ENCODE measurements at places on chromosomes 4 and X.

DNA sequence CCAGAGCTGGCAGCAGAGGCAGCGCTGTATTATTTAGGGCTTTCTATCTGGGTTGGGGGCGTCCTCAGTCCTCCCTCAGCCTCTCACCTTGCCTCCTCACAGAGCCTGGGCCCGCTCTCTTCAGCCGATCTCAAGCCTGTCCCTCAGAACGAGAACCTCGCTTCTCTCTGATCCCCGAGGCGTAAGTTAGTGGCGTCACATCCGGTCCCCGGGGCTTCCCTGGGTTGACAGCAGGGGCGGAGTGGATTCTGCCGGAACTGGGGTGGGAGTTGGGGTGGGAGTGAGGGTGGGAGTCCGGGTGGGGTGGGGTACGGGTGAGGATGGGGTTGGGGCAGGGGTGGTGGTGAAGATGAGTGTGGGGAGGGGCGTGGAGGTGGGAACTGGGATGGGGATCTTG, at the start of gene MAGEA10:
Gene MAGEA10, minus strand, starts transcription at position 190 of the 397 bp plus-strand sequence. CDS start 2,957 bp downstream, outside the sequence.
- H3K36me3 ChIP-seq, result peaks cover 3% of the 10 kb centered on the region
- H3K4me3 ChIP-seq, result no peak within 1 kb of the TSS
- H3K4me1 ChIP-seq, result no peaks in the 10 kb centered on the region
- no peaks in the 10 kb centered on the region for H3K27me3 ChIP-seq

GRCh38 chr4:9691238-9692065, 90.0 kb upstream of the DRD5 start:
- no peaks in the 10 kb centered on the region for H3K36me3 ChIP-seq
- peak; percentile 99 for DNase-seq
- H3K4me3 ChIP-seq, result peak overlapping the region; percentile 80
- no peak overlapping the region for H3K27ac ChIP-seq
- no peaks in the 10 kb centered on the region for H3K27me3 ChIP-seq

DNA sequence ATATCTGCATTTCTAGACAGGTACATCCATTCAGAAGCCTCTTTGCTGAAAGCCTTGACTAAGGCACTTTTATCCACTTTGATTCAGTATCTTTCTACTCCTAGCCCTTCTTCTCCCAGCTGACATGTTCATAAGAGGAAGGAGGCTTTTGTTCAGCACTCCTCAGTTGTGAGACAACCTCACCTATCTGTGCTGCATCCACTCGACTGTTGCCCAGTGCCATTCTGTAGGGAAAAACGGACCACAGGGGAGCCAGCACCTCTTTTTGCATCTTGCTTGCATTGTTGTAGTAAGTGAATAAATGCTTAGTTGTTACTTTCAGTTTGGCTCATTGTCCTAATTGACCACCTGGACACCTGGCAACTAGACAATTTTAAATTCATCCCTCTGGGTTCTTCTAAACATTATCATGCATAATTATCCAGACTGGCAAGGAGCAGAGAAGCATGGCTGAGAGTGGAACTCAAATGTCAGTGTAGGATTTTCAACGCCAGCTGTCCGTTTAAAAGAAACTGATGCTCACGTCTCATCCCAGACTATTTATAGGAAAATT, 83.8 kb upstream of the BOD1L1 start:
- DNase-seq, result no peak
- H3K27ac ChIP-seq, result no peak overlapping the region
- no peak overlapping the region for H3K4me3 ChIP-seq
- no peaks in the 10 kb centered on the region for H3K4me1 ChIP-seq

DNA sequence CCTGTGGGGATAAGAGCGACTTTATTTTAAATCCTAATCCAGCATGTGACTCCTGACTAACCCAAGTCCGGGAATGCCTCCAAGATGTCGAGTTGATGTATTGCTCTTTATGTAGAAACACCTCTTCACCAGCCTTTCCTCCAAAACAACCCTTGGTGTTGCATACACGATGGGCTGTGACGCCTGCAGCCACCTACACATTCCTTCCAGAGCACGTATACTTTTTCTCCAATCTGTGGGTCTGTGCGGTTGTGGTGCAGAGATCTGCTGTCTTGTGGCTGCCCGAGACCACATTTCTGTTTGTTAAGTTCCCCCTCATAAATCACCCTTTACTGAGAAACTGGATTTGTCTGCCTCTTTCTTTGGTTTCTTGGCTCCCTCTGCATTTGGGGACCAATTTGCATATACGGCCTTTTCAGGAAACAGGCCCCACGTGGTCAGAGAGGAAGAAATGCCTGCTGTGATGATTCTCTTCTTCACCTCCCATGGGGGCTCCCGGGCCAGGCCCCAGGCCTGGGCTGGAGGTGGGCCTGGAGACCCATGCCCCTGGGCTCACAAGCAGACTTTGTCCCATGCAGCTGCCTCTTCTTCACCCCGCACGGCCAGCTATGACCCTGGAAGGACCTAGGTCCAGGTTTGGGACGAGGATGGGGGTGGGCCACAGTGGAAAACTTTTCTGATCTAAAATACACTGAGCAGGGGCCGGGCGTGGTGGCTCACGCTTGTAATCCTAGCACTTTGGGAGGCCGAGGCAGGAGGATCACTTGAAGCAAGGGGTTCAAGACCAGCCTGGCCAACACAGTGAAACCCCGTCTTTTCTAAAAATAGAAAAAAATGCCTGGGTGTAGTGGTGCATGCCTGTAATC, 21.4 kb upstream of the AFAP1 start:
- H3K27me3 ChIP-seq, result no peaks in the 10 kb centered on the region
- no peak for DNase-seq
- no peak overlapping the region for H3K27ac ChIP-seq

DNA sequence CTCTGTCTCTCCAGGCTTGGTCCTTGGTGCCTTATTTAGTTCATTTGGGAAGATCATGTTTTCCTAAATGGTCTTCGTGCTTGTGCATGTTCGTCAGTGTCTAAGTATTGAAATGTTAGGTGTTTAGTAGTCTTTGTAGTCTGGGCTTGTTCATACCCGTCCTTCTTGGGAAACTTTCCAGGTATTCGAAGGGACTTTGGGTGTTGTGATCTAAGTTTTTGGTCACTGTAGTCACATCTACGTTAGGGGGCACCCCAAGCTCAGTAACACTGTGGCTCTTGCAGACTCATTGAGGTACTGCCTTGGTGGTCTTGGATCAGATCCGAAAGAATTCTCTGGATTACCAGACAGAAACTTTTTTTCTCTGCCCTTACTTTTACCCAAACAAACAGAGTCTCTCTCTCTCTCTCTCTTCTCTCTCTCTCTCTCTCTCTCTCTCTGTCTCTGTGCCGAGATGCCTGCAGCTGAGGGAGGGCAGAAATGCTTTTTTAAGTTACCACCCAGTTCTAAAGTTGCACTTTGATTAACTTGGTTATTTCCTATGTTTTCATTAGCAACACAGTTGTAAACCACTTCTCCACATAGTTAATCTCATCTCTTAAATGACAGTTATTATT, 67.6 kb upstream of the SLC7A3 start:
- H3K27ac ChIP-seq, result no peak overlapping the region
- DNase-seq, result peak; percentile 40
- no peak overlapping the region for H3K4me3 ChIP-seq
- no peaks in the 10 kb centered on the region for H3K4me1 ChIP-seq
- H3K27me3 ChIP-seq, result no peaks in the 10 kb centered on the region

DNA sequence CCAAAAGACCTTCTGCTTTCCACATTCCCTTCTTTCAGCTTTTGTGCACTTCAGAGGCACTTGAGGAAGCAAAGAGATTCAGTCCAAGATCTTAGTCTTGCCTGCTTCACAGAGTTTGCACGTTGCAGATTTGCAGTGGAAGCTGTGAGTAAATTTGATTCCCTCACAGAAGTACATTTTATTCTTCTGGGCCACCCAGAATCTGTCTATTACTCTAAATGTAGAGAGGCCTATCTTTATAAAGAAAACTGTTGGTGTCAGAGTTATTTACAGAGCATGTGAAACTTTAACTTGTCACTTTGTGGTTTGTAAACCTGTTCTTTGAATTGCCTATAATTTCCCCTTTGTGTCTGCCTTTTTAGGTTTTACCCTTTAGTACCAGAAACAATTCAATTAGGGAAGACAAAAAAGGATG, 15.5 kb downstream of the SPRY1 start:
- no peak for DNase-seq
- no peaks in the 10 kb centered on the region for H3K4me1 ChIP-seq
- H3K27ac ChIP-seq, result no peak overlapping the region
- no peaks in the 10 kb centered on the region for H3K36me3 ChIP-seq
- H3K27me3 ChIP-seq, result no peaks in the 10 kb centered on the region
- no peak overlapping the region for H3K4me3 ChIP-seq

DNA sequence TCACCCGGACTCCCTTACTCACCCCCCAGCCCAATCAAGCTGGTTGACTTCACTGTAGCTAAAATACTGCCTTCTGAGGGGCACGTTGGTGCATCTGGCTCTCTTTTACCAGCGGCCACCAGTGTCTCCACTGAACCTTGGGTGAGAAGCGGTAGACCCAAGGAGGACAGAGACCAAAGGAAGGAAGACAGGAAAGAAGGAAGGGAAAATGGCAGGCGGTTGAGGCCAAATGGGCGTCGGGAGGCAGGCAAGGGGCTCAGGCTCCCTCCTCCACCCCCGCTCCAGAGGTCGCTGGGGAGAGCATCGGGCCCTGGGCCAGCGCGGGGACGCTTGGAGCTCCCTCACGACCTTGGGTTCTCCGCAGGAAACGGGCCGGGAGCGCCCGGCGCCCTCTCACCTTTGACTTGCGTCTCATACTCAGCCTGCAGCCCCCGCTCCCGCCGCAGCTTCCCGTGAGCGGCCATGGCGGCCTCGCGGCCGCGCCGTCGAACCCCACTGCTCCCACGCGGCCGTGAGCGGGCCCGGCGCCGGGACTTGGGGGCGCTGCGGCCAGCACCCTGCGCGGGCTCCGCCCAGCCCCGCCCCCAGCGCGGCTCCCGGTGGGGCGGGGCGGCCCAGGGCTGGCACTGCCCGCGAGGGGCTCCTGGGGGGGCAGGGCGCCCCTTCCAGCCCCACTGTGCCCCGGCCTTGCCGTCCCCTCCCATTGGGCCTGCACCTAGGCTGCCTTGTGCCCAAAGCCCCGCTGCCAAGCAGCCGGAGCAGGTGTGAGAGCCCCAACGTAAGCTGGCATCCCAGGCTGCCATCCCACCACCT, at the start of gene ARHGAP4:
Gene ARHGAP4, minus strand, starts transcription at position 526 of the 813 bp plus-strand sequence. Its CDS starts 62 bp downstream, at position 464.
- peak within 1 kb of the TSS; percentile 77 for H3K4me3 ChIP-seq
- no peak within 1 kb of the TSS for H3K27ac ChIP-seq
- no peaks in the 10 kb centered on the region for H3K27me3 ChIP-seq
- peak; percentile 39 for DNase-seq
- H3K36me3 ChIP-seq, result peaks cover 21% of the 10 kb centered on the region

DNA sequence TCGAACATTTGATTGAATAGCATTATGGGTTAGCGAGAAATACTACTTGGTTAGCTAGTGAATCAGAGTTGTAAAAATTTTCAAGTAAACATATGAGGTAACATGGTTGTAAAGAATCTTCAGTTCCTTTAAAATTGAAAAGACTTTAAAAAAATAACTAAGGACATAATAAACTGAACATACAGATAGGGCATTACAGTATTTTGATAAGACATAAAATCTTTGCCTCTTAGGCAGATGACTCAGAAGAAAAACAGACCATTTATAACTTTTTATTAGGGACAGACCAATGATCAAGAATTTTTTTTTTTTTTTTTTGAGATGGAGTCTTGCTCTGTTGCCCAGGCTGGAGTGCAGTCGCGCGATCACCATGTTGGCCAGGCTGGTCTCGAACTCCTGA, 43.1 kb downstream of the PNMA5 start:
- H3K27ac ChIP-seq, result no peak overlapping the region
- H3K4me3 ChIP-seq, result no peak overlapping the region
- no peaks in the 10 kb centered on the region for H3K27me3 ChIP-seq
- DNase-seq, result no peak
- H3K36me3 ChIP-seq, result peaks cover 5% of the 10 kb centered on the region
- no peaks in the 10 kb centered on the region for H3K4me1 ChIP-seq

- H3K4me1 ChIP-seq, result no peaks in the 10 kb centered on the region
- no peak for DNase-seq
- no peaks in the 10 kb centered on the region for H3K27me3 ChIP-seq
Observed at GRCh38 chrX:960821-961220, 251.6 kb downstream of the CRLF2 start.

DNA sequence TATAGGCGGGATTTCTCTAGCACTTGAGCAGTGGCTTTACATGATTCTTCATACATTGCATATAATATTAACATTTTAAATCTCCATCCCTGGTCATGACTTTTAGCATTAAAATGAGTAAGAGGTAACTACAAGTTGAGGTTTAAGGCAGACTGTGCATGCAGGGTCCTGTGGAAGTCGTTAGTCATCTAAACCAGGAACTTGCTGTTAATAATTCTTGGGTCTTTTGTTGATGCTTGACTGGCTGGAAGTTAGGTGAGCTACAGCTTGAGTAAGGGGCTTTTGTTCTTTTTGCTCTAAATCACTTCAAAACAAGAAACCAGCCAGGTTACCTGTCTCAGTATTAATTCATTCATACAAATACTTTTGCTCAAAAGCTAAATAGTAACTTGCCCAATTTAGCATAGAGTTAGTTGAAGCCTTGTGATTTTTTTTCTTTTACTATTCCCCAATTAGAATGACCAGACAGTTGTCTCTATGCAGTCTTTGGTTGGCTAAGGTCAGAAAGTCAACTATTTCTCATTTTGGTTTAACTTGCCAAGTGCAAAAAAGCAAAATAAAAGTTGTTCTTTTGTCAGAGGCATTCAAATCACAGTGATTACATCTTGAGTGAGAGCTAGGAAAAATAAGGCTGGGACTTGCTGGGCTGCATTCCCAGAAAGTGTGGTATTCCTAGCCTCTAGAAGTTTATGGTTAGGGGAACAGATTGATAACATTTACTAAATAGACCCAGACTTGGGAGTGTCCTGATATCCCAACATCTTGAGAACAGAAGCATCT, 516.9 kb downstream of the PDHA2 start:
- peaks cover 2% of the 10 kb centered on the region for H3K4me1 ChIP-seq
- no peak overlapping the region for H3K4me3 ChIP-seq
- no peaks in the 10 kb centered on the region for H3K36me3 ChIP-seq
- no peak for DNase-seq
- no peaks in the 10 kb centered on the region for H3K27me3 ChIP-seq

- H3K36me3 ChIP-seq, result peaks cover 4% of the 10 kb centered on the region
- DNase-seq, result no peak
- no peak overlapping the region for H3K4me3 ChIP-seq
Observed at GRCh38 chrX:48592971-48593370, 4.3 kb upstream of the WDR13 start.

DNA sequence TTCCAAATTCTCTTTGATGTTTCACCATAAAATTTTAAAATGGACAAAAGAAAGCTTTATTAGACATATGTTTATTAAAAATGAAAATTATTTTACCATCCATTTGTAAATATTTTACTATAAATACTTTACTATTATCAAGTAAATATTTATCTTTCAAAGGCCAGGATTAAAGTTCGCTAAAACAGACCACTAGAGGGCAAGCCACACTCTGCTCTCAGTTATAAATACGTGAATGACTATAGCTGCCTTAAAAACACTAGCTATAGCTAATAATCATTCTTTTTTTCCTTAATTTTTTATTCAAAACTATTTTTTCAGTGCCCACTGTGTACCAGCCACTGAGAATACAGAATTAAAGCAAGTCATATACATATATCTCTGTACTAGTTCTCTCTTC, 38.6 kb downstream of the UNC5C start:
- H3K4me3 ChIP-seq, result no peak overlapping the region
- H3K36me3 ChIP-seq, result no peaks in the 10 kb centered on the region
- no peak for DNase-seq
- H3K27ac ChIP-seq, result no peak overlapping the region
- no peaks in the 10 kb centered on the region for H3K4me1 ChIP-seq
- H3K27me3 ChIP-seq, result no peaks in the 10 kb centered on the region

Data from H9 (cell line).